Left cardiac atrium (tissue), 4 donors: ENCODE measurements at places on chromosomes 1 and 21. TPM values are rescaled to one million over a fixed set of nuclear protein-coding genes. Genes with fewer than 3 reads are reported as not detected.
A peak's percentile ranks its signal among the peaks of the same experiment; 100 is the strongest.

DNA sequence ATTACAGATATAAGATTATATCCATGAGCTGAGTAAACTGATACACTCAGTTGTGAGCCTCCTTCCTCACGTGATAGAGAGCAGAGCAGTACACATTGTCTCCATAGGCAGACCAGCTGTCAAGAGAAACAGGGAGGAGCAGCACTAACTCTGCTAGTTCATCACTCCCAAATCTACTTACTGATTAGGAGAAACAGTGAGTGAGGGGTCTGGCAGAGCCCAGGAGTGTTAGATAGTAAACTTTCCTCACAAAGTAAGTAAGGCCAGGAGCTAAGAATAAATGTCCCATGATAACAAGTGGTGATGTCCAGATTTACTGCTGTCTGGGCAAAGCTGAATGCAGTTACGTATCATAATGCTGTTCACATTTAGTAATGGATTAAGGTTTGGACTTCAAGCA lies 168.6 kb upstream of the KCNK2 start:
- no peak for DNase-seq

DNA sequence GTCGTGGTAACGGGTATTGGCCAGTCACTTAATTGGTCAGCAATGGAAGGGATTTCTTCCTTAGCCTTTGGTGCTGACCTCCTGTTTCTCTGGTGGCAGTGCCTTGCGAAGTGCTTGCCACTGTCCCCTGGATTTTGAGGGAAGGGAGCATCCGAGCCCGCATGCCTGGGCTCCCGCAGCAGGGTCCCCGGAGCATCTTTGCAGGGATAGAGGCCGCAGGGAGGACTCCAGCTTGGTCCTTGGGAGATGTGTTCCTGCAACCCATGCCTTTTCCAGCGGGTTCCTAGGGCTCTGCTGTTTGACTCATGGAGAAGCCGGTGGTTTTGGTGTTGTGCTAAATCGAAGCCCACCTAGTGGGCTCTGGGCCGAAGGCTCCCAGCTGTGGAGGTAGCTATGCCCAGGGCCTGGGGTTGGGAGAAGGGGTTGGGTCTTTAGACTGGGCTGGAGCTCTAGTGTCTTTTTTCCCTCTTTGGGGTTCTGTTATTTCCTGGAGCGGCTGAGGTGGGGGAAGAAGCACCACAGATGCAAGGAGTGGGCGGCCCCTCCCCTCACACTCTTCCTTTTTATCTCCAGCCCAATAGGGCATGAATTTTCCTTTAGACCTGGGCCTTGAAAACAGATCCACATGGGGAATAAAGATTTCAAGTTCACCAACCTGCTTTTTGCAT lies 39.0 kb downstream of the PIK3CD start:
- no peak for DNase-seq

GRCh38 chr1:147904726-147905125 lies 2.1 kb downstream of the GJA8 start:
- DNase-seq = no peak

GRCh38 chr1:85320371-85321131 lies 44.1 kb upstream of the BCL10 start:
- no peak for DNase-seq

GRCh38 chr1:167599957-167600581 lies 30.0 kb upstream of the RCSD1 start:
- peak; percentile 31 for DNase-seq

GRCh38 chr1:241269116-241269515 lies 87.9 kb downstream of the RGS7 start:
- DNase-seq = no peak

DNA sequence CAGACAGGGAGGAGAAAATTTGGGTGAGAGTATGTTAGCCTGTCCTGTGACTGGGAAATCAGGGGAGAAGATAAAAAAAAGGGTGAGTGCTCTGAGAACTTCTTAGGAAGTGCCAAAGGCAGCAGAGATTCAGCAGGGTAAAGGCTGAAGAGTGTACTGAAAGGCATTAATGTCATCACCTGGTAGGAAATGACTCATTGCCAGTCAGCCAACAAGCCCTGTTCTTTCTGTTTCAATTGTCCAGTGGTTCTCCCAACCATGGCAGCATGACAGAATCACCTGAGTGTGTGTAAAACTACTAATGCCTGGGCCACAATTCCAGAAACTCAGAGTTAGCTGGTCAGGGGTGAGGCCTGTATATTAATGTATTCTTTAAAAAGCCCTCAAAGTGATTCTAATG lies 83.5 kb downstream of the INTS7 start:
- DNase-seq = no peak

GRCh38 chr1:39214714-39214997 lies 10.2 kb downstream of the MACF1 start:
- no peak for DNase-seq

GRCh38 chr1:148372731-148373130 lies 110.4 kb downstream of the PPIAL4G start:
- no peak for DNase-seq

DNA sequence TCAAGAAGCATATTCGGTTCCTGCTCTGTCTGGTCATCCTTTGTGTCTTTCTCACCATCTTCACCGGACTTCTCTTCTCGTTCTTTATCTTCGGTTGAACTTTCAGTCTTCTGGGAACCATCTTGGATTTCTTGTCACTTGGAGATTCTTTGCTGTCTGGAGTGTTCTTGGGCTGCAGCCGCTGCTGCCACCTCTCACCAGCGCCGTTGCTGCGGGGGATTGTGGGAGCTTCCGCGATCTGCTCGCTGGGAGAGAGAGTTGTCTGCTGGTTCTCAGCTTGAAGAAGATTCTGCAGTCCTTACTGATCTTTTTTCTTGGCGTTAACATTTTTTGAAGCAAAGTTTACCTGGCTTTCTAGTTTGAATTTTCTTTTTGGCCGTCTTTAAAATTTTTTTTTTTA lies 1165.2 kb upstream of the PRMT6 start:
- no peak for DNase-seq

GRCh38 chr1:16019644-16020277 lies 1.9 kb upstream of the HSPB7 start:
- DNase-seq = peak; percentile 71

GRCh38 chr21:29215709-29216108 lies 83.0 kb upstream of the BACH1 start:
- DNase-seq = no peak

- DNase-seq = no peak
These were observed 129.0 kb upstream of the RUNX1 start for GRCh38 chr21:35178098-35178497.

- no peak for DNase-seq
These were observed 51.6 kb downstream of the LRRC40 start for GRCh38 chr1:70153739-70154138.

DNA sequence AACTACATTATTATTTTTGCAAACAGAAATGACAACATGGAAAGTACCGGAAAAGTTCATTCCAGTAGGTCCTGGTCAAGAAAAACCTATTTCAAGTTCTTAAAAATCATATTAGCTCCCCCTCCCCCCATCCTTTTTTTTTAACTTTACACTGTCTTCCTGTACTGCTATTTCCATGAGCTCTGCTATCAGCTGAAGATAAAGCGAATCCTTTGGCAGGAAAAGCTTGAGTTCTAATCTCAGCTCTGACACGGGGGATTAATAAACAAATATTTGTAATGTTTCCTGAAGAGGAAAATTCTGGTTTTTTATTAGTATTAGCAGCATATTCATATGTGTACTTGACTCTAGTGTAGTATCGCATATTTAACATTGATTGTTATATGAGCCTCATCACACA lies 190.7 kb upstream of the ESRRG start:
- no peak for DNase-seq

DNA sequence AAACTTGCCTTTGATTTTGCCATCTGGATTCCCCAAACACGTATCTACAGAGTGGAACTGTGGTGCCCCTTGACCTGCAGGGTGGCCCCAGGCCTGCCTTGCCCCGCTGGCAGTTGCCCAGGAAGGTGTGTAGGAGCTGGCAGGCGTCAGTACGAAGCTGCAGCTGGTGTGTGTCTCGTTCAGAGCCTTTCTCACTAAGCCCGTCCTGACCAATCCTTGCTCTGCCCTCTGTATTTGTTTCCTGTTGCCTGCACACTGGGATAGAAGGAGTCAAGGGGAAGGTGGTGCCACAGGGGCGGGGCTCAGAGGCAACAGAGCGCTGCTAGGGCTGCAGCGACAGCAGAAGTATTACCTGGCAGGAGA lies 5.2 kb upstream of the VSIG8 start:
- DNase-seq = no peak

GRCh38 chr1:51928896-51929295 lies 50.4 kb upstream of the NRDC start:
- no peak for DNase-seq

DNA sequence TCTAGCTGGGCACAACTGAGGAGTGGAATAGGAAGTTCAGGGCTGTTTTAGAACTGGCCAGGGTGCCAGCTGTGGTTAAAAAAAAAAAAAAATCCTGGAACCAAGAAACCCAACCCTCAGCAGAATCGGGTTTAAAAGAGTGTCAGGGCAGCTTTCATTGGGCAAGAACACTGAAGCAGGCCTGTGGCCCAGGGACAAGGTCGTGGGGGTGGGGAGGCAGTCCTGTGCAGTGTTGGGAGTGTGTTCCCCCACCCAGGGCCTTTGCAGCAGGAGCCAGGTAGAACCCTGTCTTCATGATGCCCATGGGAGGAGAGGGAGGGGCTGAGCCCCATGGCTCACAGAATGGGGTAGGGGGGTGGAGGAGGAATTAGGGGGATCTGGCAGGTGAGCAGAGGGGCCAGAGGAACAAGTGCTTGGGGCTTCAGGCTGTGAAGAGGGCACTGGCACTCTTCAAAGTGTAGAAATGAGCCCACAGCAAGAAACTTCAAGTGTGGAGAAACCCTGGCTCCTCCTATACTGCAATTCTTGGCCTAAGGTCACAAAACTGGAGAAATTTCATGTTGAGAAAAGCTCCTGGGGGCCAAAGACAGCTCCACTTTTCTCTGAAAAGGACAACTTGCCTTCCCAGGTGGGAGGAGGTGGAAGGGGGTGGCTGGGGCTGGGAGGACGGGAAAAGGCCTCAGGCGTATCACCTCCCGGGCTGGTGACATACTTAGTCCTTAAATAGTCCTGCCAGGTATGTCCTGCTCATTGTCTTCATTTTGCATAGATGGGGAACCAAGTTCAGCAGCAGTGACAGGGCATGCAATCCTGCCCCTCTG lies 39.3 kb downstream of the KIAA1614 start:
- DNase-seq = no peak

GRCh38 chr1:147902253-147902845 lies at the start of gene GJA8:
Gene GJA8 (plus strand): TSS chr1:147902795. CDS start chr1:147907956, 5,161 bp downstream.
- DNase-seq = no peak

DNA sequence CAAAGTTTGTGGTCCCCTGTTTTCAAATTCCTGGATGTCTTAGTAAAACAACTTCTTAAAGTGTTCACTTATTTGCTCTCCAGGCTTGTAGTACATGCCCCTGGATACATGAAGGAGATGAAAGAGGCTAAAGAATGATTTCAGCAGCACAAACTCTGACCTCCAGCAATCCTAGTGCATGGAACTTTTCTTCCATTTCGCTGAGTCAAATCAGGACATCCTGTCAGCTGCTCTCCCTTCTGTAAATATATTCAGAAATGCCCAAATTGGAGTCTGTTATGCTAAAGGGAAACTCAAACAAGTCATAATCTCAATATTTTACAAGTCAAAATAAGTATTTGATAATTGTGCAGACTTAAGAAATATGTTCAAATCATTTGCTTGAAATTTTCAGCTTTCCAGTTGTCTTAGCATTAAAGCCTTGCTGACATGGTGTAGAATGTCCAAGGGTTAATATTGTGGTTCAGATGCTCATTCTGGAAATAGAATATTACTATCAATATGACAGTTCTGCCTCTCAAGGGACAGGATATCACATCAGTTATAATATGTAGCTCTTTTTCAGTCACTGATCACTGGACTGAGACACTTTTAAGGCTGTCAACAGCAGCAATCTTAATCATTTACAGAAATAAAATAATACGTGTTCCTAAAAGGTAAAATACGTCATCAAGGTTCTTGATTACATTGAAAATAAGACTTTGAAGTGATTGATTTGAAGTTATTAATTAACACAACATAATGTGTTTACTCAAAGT lies 1157.3 kb downstream of the PLA2G4A start:
- no peak for DNase-seq

DNA sequence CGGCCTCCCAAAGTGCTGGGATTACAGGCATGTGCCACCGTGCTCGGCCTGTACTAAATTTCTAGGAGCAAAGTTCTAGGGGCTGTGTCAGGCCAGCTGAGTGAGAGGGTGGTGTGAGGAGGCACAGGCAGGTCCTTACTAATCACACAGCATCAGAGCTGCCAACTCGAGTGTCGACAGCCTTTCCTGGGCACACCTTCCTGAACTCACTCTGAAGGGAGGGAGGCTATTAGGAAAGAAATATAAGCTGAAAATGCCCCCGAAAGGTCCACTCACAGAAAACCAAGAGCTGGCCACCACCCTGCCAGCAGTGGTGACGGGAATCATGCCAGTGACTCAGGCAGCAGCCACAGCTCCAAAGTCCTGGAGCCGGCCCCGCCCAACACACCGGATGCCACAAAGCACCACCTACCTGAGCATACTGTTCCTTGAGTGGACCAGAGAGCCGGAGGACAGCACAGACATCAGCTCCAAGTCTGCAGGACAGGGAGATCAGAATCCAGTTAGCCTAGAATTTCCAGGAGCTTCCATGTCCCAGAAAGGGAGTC lies 4.5 kb downstream of the PMVK start:
- no peak for DNase-seq

GRCh38 chr1:18176619-18177018 lies 69.0 kb downstream of the IGSF21 start:
- DNase-seq = no peak

DNA sequence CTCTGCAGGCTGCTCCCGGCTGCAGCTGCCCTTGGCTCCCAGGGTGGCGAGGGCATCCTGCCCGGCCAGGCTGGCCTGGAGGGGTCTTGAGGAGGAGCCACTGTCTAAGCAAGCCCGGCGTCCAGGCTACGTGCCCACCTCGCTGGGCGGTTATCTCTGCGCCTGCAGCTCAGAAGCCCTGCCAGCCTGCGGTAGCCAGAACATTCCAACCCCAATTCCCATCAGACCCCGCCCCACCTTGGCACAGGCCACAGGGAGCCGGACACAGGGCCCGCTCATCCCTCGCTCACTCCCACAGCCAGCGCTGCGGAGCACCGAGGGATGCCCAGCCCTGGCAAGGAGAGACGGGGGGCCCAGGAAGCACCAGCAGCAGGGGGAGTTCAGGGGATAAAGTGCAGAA lies 53.9 kb downstream of the MEGF6 start:
- no peak for DNase-seq

GRCh38 chr21:28663754-28664153 lies 328.9 kb downstream of the LTN1 start:
- DNase-seq = no peak

DNA sequence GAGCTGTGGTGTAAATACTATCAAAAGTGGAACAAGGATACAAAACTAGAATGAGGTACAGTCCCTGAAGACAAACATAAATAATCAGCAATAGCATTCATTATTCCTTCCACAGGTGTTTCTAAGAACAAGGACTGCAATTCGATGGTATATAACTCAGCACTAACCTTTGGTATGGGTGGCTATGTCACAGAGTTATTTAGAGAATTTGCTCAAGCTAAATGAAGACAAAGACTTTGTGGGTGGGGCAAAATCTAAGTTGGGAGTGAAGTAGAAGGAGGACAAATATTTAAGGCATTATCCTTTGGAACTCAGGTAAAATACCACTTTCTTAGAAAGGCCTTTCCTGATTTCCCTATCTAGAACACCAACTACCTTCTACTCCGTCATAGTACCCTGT lies 51.5 kb upstream of the CNN3 start:
- no peak for DNase-seq

The SFN gene
- 0.18 TPM for total RNA-seq

The ACTN2 gene
- 1,679 TPM for total RNA-seq

The TTC39A gene
- total RNA-seq = 14.0 TPM

The TMEM52 gene
- 0.82 TPM for total RNA-seq

The AGO4 gene
- total RNA-seq = 14.6 TPM

The WDR64 gene
- not detected for total RNA-seq

The CDA gene
- total RNA-seq = 2.4 TPM

The IGSF3 gene
- total RNA-seq = 15.6 TPM
